ENCODE measurements at places on chromosomes 6 and 20.

DNA sequence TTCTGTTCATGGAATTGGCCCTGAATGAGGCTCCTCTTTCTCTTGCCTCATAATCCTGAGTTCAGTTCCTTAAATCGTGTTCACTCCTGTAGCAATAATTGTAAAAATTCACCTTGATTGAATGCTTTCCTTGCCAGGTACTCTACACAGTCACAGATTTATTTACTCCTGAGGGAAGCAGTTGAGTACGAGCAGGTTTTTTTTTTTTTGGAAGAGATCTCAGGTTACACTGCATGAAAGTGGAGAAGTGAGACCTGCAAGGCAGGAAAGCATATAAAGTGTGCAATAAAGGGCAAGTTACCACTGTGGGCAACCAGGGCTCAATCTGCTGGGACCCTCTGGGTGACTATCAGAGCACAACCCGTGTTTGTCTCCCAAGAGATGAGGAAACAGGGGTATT is 93.0 kb upstream of the DOK5 start:
- DNase-seq, result no peak

- no peak for DNase-seq
These were observed 6.9 kb downstream of the ENPP3 start for GRCh38 chr6:131643855-131644460.

DNA sequence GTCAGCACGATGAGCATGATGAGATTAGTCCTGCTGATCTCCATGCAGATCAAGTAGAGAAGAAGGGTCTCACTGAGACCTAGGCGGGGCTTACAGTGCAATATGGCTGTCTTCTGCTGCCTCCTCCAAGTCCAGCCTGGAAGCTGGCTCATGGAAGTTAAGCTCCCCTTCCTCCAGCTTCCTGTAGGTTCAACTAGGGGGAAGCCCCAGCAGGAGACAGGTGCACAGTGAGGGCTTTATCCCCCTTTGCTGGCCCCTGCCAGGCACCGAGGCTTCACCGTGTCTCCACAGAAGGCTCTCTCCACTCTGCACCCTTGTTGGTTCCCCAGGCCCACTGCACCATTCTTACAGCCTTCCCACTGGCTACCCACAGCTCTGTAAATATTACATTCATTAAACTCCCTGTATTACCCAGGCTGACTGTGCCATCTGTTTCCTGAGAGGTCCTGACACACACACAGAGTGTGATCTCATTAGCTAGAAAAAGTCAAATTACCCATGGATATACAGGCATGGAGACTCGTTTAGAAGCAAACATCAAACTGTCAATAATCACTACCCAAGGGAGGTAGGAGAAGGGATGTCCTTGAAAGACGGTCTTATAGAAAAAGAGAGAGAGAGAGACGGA is 90.4 kb downstream of the SLC2A10 start:
- no peak for DNase-seq

- no peak for DNase-seq
These were observed 40.5 kb upstream of the FRMD1 start for GRCh38 chr6:168119539-168119938.

DNA sequence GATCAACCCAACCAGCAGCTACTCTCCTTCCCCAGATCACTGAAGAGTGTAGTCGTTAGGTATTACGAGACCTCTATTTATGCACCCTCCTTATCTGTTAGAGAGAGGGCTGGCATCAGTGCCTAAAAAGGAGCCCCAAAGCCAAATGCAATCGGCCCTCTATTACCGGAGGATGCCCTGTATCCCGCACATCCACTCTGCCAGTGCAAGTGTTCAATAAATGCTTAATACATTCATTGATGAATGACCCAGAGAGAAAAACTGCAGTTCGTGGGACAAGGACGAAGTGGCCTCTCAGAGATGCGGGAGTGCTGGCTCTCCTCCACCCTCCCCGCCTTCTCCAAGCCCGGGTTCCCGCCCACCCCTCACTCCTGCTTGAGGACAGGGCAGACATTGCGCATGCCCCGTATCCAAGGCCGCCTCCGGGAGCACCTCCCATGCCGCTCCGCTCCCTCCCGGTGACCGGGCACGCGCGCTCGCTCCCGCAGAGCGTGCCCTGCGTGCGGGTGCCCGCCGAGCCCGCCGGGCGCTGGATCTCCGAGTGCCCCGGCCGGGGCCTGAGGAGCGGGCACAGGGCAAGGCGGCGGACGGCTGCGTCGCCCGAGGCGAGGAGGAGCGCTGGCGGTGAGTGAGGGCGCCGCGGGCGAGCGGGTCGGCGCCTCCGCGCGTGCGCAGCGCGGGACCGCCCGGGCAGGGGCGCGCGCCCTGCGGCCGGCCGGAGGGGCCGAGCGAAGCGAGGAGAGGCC is 27.2 kb upstream of the BTBD3 start:
- no peak for DNase-seq

DNA sequence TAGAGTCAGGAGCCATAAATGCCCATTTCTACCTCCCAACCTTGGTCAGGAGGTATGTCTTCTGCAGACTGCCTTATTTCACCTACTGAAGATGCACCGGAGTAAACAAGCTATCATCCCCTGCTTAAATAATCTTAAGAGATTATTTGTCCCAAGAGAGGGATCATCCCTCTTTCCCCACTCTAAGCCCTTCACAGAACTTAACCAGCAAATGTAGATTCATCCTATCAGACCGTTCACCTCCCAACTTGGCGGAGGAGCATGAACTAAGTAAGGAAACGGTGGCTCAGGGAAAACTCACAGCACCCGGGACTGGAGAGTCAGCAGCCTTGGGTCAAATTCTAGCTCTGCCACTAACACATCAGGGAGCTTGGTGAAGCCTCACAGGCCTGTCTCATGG is 115.3 kb downstream of the TRERF1 start:
- no peak for DNase-seq

Measured in activated CD8-positive, alpha-beta memory T cell treated with anti-CD3 and anti-CD28 coated beads for 1 hour (primary cell).